Activated naive CD8-positive, alpha-beta T cell treated with anti-CD3 and anti-CD28 coated beads, Interleukin-2, amount 50 U/mL, for 16 hours (primary cell): ENCODE measurements at places on chromosomes 2 and 18.

GRCh38 chr2:222709191-222709891 is 37.9 kb downstream of the MOGAT1 start:
- no peak for DNase-seq

- DNase-seq: no peak
Measured at GRCh38 chr2:115299199-115299598, 856.8 kb downstream of the DPP10 start.

GRCh38 chr2:177530561-177530960 is 138.0 kb downstream of the AGPS start:
- DNase-seq: no peak

- no peak for DNase-seq
Measured at GRCh38 chr18:5456577-5457461, 87.0 kb downstream of the EPB41L3 start.

- no peak for DNase-seq
Measured at GRCh38 chr2:227407591-227408151, 19.9 kb upstream of the SCYGR1 start.

GRCh38 chr2:33441235-33441810 is 35.1 kb upstream of the RASGRP3 start:
- DNase-seq: no peak

- DNase-seq: no peak
Measured at GRCh38 chr2:121707344-121707919, 29.2 kb downstream of the NIFK start.

DNA sequence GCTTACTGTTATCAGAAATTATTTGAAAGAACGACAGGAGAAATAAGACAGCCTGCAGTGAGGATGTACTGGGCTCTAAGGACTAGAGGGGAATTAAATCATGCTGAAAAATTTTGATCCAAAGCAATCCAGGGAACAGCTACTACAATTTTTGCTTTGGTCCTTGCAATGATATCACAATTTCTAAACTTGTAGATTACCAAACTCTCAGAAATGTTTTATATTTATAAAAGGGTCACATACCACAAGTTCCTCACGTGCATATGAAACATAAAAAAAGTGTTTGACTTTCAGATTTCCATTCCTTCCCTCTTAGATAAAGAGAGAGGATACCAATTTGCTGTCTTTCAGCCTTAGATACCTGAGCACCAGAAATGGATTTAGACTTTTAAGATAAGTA is 261.2 kb downstream of the STK39 start:
- no peak for DNase-seq

GRCh38 chr2:230557065-230557464 is 141.1 kb downstream of the SP100 start:
- DNase-seq: no peak

DNA sequence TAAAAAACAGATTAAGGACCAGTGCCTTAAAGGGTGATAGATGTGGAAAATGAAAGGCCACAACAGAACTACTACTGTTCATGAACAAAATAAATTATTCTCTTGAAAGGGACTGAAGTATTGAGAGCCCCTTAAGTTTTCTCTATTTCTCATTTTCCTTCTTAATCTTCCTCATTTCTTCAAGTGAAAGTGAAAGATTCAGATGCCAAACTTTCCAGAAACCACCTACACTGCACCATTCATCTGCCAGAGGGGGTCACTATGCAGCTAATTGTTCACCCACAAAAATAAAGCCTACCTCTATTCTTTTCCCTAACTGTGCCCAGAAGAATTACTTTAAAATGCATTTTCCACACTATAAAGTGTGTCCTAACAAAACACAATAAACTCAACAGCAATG is 140.1 kb downstream of the NR4A2 start:
- no peak for DNase-seq

DNA sequence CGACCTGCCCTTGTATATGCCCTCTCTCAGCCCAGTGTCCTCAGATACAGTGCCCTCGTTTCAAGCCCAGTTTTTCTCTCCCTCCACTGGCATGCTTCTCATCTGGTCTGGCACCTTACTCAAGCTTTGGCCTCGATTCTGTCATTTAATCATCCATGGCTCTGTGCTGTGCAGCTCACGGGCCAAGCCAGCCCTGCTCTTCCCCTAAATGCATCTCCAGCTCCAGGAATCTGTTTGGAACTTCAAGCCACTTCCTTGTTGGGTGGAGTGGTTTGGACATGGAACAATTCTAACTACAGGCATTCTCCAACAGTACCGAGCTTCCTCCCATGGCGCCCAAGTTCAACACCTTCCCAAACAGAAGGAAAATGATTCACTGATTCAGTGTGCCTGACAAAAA is 76.7 kb upstream of the ZNF397 start:
- no peak for DNase-seq

- DNase-seq: no peak
Measured at GRCh38 chr2:239942871-239943311, 82.3 kb downstream of the NDUFA10 start.

- peak; percentile 29 for DNase-seq
Measured at GRCh38 chr2:181891258-181891965, at the start of gene ITPRID2. TSS of gene ITPRID2 (plus strand) at chr2:181891730. CDS start at chr2:181892067, 337 bp downstream.

GRCh38 chr2:219125225-219125885 is 35.3 kb downstream of the NHEJ1 start:
- DNase-seq: no peak

- no peak for DNase-seq
Measured at GRCh38 chr2:1683297-1683696, 61.0 kb downstream of the PXDN start.

- no peak for DNase-seq
Measured at GRCh38 chr2:16774980-16775898, 109.6 kb upstream of the CYRIA start.

GRCh38 chr2:51717312-51717711 is 685.4 kb upstream of the NRXN1 start:
- no peak for DNase-seq

DNA sequence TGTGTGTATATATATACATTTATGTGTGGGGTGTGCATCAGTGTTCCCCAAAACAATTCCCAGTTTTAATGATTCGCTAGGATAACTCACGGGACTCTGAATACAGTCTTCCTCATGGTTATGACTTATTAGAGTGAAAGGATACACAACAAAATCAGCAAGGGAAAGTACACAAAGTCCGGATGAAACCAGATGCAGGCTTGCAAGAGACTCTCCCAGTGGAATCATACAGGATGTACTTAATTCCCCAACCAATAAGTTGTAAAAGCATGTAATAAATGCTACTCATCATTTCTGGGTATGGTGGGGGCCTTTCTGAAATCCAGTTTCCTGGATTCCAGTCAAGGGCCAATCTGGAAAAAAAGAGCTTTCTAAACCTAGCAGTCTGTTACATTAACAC is 654.1 kb upstream of the SYT4 start:
- no peak for DNase-seq

- DNase-seq: no peak
Measured at GRCh38 chr2:203694191-203694590, 12.2 kb upstream of the CD28 start.

DNA sequence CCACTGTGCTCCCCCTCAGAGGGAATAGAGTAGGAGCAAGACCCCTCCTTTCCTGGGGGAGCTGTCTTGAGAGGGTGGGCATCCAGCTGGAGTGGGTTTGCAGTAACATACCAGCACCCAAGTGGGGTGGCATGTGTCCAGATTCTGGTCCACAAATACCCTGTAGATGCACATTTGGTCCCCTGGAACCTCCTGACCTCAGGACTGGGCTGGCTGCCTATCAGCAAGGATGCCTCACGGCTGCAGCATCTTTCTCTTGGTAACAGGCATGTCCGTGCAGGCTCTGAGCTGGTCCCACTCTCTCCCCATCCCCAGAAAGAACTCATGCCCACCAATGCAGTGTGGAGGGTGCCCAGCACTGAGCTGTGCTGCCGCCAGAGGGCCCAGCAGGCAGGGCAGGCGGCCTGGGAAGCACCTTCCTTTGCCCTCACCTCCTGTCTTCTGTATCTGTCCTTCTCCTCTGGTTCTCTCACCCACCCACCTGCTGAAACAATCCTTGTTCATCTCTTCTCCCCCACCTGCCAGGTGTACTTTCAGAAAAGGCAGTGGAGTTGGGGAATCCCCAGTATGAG is 47.4 kb downstream of the ITGB1BP1 start:
- no peak for DNase-seq

- DNase-seq: no peak
Measured at GRCh38 chr2:40450066-40450795, 1.7 kb downstream of the SLC8A1 start.

DNA sequence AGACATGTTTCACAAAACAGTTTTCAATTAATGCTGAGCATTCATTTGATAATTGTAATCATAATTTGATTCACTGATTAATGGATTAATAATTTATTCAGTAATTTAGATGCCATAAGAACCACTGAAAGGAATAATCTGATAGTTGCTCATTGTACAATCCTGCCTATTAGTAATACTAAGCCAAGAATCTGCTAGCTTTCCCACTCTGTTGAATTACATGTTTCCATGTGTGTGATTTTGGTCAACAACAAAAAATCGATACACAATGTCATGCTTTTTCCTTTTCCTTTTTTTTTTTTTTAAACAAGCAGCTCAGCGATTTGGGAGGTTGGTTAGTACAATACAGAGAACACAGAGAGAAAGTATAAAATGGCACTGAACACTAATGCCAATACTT is 25.9 kb downstream of the ARL5A start:
- DNase-seq: no peak

DNA sequence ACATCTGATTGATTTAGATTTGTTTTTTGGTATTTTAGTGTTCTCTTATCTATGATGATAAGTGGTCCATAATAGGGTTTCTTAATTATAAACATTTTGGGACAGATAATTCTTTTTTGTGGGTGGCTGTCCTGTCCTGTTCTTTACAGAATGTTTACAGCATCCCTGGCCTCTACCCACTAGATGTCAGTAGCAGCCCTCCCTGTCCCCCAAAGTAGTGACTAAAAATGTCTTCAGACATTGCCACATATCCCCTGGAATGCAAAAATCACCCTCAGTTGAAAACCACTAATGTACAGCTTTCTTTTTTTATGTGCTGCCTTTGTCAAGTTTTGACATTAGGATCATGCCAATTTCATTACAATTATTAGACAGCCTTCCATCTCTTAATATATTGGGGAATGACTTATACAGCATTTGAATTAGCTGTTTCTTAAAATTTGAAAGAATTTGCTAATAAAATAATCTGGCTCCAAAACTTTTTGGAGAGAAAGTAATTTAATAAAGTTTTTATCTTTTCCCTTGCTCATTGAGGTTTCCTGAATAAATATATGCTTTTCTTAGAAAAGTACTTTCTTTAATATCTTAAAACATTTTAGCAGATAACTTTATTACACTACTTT is 19.5 kb downstream of the WIPF1 start:
- DNase-seq: no peak

GRCh38 chr2:7358865-7359447 is 441.7 kb downstream of the RNF144A start:
- DNase-seq: no peak

DNA sequence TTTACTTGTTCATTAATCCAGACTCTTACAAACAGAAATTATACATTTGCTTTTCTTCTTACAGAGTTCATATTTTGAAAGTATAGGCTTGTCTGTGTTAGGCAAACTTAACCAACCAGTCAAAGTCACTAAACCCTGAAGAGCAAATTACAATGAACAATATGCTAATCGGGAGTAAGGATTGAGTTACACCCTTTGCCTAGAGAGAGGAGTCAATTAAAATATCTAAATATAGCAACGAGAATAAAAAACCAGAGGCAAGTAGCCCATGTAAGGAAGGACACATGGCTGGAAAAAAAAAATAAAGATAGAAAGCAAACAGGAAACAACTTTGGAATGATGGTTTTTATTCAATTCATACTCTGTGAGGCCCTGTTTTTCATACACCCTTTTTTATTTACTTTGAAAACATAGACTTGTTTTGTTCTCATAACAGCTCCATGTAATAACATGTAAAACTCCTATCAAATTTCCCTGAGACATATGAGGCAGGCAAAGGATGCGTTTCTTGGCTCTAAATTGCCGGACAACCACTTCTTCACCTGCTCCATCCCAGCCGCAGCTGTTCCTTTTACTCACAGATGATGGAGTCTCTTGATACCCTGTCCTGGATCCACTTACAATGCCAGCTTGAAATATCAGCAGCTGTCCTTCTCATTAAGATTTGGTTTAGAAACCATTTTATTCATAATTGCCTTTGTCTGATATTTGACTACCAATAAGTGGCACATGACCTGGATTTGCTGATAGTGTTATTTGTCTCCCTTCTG is 767.7 kb upstream of the GCFC2 start:
- DNase-seq: no peak

- DNase-seq: no peak
Measured at GRCh38 chr2:147636238-147636882, 208.5 kb upstream of the ACVR2A start.

GRCh38 chr2:237515621-237516275 is 28.7 kb downstream of the MLPH start:
- no peak for DNase-seq

DNA sequence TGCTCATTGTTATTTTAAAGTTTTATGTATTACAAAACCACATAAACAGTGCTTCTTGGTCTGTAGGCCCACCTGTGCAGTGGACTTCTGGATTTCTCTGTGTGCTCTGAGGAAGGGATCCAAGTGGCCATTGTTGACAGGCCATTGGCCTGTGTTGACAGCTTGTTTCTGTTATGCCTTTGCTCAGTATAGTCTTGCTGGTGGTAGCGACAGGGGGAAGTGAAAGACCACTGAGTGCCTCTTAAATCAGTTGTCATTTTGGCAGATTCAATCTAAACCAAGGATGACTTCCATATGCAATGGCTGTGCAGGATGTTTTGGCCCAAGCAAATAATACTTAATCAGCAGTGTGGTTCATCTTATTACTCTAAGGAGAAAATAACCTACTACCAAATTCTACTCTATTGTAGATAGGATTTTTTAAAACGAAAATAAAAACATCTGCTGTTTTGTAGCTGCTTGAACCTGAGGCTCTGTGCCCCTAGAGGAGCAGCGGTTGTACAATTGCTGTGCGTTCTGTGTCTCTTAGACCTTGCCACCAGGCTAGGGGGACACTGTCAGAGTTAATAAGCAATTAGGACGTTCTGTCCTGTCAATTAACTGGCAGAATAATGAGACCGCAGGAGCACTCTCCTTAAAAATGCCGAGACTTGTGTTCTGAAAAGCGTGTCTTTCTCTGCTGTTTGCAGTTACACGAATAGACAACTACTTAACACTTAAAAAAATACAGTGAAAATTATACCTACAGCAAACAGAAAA is 108.2 kb downstream of the RHBDD1 start:
- DNase-seq: no peak

- DNase-seq: no peak
Measured at GRCh38 chr2:134231301-134231964, 22.4 kb upstream of the MGAT5 start.
